ENCODE measurements at places on chromosomes 1 and 21.

DNA sequence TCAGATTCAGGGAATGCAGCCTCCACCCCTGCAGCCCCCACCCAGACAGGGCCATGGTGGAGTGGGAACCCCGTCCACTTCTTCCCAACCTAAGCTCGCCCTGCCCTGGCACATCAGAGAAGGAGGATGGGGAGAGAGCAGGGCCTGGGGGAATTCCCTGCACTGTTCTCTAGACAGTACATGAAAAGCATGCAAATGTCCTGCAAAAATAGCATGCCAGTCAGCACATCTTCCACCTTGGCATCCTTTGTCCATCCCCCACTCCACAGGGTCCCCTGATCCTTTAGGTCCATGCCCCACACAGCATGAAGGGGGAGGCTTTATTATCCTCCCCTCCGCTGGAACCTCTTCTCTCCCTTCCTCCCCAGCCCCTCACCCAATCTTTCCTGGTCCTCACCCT is 35.0 kb upstream of the RD3 start:
- no peak for DNase-seq

DNA sequence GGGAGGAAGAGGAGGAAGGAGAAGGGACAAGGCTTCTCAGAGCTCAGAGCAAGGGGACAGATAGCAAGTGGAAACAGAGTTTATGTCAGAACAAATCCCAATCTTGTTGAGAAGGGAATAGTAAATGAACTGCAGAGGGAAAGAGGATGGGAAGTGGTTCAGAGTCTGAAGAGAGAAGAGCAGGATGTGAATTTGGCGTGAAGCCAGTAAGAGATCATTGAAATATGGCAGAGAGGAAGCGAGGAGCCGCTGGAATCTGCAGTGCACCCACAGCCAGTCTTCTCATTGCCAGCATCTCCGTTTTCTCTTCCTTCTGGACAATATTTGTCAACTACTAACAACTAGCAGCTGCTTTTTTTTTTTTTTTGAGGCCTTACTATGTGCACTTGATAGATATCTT is 19.1 kb downstream of the OLFML3 start:
- DNase-seq: no peak

GRCh38 chr1:35725596-35725995 is 6.9 kb upstream of the C1orf216 start:
- no peak for DNase-seq

- DNase-seq: no peak
Observed at GRCh38 chr1:155141749-155142148, 1.4 kb upstream of the DPM3 start.

GRCh38 chr1:12178511-12178910 is 11.7 kb downstream of the TNFRSF1B start:
- DNase-seq: no peak

- no peak for DNase-seq
Observed at GRCh38 chr21:46618738-46619379, 14.0 kb upstream of the S100B start.

DNA sequence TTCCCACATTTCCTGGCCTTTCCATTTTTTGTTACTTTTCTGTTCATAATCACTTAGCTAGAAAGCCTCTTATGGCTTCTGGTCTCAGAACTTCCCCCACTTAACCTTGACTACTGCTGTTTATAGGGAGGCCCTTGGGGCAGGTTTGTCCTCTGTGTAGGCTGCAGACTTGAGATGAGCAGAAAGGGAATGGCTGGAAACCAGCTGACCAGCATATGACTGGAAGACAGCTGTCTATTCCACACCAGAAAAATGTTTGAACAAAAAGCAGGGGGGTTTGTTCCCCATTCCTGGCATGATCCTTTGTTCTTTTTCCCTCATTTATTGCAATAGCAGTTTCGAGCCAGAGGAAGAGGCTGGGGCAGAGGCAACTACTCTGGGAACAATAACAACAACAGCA is 4.9 kb upstream of the SH3D21 start:
- no peak for DNase-seq

- no peak for DNase-seq
Observed at GRCh38 chr1:150087415-150087814, 19.8 kb downstream of the VPS45 start.

DNA sequence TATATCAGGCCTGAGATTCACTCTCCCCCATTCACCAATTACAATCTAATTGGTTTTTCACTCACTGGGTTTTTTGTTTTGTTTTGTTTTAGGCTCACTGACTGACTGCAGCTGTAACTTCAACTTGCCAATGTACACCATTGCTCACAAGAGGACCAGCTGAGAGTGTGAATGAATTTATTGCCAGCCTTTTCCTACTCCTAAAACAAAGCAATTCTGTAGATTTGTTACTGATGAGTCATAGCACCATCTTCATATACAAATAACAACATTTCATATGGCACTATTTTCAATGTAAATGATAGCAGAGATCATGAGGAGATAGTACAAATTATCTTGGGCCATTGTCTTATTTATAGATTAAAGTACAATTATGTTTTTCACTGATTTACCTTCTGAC is 76.0 kb upstream of the DPYD start:
- no peak for DNase-seq

GRCh38 chr1:86202552-86203340 is 46.2 kb upstream of the COL24A1 start:
- DNase-seq: no peak

All from C1 segment of cervical spinal cord (tissue), 14 donors.